ENCODE measurements at places on chromosomes 11 and 22.

DNA sequence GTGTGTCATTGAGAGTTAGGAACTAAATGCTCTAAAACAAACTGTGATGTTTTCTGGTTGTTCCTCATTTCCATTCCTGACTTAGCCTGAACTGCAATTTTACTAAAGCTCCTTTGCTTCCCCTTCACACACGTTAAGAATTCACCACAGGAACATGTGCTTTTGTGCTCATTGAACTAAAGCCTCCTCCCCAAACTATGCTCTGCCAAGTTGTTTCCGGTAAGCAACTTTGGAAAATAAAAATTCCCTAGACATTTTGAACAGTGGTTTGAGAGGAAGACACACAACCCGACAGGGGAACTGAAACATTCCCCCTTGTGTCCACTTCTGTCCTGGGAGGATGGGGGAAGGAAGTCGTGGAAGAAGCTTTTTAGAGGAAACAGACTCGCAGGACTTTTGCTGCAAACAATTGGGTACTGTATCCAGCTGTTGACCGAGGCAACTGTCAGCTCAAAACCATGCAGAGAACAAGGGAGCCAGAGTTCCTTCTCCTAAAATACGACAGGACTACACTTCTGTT lies 66.9 kb downstream of the GAB2 start:
- DNase-seq: no peak

- no peak for DNase-seq
These were observed 141.0 kb downstream of the ARHGAP42 start for GRCh38 chr11:100827934-100828661.

DNA sequence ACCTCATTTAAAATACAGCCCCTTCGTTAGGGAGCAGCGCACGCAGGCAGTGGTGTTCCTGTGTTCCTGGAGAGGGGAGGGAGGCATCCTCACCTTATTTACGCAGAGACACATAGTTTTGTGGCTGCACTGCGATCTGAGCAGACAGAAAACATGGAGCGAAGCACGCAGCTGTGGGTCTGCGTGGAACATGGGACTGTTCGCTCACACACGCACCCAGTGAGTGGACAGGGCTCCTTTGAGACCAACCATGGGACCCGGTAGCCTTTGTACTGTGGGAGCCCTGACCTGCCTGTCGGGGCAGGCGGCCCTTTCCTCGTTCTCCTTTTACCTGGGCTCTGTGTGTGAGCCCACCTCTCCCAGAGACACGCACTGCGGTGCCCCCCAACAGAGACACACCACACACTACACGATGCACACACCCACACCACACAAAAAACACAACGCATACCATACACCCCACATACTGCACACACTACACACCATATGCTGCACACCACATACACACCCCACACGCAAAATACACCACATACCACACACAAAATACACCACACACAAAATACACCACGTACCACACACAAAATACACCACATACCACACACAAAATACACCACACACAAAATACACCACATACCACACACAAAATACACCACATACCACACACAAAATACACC lies 1245.7 kb downstream of the BRD1 start:
- DNase-seq: no peak

DNA sequence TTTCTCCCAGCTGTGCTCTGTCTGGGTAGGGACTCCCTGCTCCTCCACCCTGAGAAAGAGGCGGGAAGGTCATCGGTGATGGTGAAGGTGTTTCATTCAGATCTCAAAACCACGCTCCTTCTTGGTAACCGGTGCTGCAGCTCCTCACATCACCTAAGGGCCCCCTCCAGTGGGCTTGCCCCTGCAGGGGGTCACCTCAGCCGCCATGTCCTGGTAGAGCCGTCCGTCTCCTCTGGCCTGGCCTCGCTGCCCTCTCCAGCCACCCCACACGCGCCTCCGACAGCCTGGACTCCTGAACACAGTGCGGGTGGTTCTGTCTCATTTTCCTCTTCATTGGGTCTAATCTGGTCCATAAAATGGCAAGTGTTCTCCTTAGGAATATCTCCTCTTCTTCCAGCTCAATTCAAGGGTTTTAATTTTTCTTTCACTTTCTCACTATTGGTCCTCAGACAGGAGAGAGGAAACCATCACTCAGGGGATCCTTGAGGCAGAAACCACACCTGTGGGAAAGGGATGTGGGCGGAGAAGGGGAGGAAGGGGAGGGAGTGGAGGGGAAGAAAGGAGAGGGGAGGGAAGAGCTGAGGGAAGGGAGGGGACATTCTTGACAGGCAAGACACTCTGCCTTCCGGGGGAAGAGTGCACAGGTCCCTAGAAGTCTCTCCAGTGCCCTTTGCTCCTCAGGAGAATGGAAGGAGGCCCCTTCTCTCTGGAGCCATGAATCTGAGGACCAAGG lies 1338.4 kb downstream of the TBC1D22A start:
- DNase-seq: no peak

DNA sequence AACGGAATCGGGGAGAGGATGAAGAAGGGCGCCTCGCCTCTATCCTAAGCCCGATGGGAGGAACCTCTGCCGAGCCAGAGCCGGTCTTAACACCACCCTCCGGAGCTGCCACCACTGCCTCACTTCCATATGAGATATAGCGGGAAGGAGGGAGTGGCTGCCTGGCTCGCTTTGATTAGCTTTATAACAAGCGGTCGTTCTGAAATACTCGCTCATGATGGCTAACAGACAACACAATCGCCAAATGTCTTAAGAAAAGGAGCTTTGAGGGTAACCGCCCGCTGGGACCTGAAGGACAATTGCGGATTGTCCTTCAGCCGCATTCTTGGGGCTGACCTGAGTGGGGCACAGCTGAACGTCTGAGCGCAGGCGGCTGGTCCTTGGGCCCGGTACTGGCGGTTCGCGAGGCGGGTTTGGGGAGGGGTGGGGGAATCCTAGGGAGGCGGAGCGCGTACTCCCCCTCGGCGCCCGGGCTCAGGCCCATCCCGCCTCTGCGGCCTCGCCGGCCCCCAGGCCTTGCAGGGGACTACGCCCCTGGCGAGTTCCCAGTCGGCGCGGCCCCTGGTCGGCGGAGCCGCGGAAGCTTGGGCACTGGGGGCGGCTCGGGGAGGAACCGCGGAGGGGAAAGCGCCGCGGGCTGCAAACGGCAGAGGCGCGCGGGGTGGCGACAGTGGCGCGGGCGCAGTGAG lies at the start of gene PLAAT5:
Gene PLAAT5, minus strand, starts transcription at position 617 of the 689 bp plus-strand sequence. Its CDS starts 133 bp downstream, at position 484.
- no peak for DNase-seq

DNA sequence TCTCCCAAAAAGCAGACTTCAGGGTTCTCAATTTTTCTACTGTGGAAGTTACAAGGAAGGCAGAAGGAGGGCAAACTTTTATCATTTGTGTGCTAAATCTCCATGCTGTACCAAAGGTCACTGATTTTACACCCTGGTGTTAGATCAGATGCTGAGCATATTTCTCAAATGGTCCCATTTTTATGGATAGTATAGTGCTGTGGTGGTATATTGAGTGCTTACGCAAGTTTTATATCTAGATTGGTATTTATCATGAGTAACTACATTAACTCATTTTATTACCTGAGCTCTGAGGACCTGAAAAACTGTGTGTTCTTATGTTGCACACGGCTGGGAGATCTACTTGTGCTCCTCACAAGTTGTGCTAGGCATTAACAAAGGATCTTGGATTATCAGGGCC lies 75.1 kb downstream of the PRR5L start:
- DNase-seq: no peak

- DNase-seq: no peak
These were observed 106.8 kb downstream of the RBFOX2 start for GRCh38 chr22:35921777-35922176.

GRCh38 chr11:125532668-125533067 lies 36.6 kb upstream of the FEZ1 start:
- DNase-seq: no peak

DNA sequence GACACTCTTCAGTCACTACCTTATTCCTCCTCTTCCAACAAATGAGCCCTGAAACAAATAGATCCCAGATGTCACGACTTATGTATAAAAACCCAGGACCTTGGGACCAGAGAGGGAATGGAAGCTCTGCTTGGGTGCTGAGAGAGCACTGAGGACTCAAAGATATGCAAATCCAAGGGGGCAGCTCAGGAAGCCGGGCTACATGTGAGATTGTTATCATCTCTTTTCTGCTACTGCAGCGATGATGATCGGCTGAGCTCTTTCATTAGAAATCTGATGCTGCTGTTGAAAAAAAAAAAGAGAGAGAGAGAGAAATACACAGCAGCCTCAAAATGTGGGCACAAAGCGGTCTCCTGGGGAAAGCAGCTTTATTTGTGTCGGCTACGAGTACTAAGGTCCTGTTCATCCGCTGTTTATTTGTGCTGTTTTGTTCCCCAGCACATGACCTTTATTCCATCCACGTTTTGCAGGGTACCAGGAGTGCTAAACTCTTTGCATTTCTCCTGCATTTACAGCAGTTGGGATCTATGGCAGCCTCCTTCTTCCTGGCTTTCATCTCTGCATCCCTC lies 120.2 kb downstream of the TRIM29 start:
- DNase-seq: no peak

- no peak for DNase-seq
These were observed 10.9 kb upstream of the MPEG1 start for GRCh38 chr11:59223611-59224010.

DNA sequence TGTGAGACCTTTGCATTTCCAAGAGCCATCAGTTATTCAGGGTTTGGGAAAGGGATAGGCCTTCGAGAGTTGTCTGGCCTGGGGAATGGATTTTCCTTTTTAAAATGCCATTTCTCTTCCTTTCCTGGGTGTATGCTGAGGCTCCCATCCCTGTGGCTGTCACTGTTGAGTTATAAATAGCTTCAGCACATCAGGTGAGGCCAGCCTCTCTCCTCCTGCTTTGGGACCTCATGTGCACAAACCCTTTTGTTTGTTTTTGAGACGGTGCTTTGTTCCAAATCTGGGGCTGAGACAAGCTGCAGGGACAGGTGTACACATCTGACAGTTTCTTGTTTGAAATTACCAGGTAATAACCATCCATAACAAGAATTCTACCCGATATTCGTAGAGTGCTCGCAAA lies 1.3 kb downstream of the TEF start:
- DNase-seq: no peak

DNA sequence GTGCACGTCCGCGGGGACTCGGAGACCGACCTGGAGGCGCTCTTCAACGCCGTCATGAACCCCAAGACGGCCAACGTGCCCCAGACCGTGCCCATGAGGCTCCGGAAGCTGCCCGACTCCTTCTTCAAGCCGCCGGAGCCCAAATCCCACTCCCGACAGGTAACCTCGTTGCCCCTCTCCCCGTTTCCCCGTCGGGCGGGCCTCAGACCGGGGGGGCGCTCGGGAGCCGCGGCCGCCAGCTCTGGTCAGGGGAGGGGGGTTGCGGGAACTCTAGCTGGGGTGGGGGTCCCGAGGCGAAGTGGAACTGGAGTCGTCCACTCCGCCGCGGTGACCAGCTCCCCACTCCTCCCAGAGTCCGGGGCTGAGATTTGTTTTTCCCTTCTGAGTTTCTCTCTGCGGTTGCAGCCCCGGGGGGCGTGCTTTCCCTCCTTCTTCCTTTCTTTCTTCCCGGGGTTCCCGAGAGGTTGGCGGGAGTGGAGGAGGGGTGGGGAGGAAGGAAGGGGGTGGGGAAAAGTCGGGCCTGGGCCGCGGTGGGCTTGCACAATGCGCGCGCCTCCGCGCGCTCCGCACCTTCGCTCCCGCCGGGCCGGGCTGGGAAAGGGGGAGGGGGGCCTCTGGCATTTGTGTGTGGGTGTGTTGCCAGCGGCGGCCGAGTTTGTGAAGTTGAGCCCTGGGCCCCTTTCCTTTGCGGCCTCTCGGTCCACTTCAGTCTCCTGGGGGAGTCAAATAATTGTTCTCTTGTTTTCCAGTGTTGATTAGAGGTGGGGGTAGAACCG lies 952 bp downstream of the YAP1 start:
- DNase-seq: no peak

GRCh38 chr11:86957976-86958646 lies 2.9 kb upstream of the FZD4 start:
- no peak for DNase-seq

DNA sequence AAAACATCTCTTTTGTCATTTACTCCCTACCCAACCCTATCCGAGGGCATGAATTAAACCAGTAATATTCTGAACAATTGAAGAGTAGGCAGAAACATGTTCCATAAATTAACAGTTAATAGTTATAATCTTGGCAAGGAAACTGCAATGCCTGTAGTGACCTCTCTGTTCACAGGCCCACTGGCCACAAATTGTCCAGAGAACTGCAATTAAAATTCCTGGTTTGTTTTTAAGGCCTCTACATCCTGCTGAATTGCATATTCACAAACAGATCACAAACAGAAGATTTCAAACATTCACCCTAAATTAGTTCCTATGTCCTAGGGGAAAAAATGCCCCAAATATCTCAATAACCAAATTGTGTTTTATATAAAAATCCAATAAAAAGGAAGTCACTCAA lies 143.2 kb upstream of the TRPC6 start:
- no peak for DNase-seq

DNA sequence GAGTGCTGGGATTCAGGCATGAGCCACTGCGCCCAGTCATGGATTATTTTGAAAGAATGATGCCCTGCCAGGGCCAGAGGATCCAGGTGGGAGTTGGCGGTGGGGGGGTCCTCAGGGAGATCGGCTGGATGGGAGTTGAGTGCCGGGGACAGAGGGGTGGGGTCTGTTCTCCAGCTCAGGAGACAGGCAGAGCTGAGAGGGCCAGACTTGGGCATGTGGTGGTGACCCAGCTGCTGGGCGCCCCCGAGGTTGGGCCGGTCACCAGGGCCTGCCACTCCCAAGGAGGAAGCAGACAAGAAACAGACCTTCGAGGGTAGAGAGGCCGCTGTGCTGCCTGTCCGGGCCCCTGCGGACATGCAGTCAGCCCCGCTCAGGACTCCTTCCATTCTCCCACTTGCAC lies 11.8 kb upstream of the PRODH start:
- DNase-seq: no peak

GRCh38 chr22:26586556-26587325 lies 3.2 kb downstream of the TPST2 start:
- DNase-seq: no peak

- DNase-seq: no peak
These were observed 11.7 kb upstream of the GLYATL1 start for GRCh38 chr11:58927393-58928106.

GRCh38 chr11:126485021-126485792 lies 129.7 kb downstream of the ST3GAL4 start:
- DNase-seq: no peak

DNA sequence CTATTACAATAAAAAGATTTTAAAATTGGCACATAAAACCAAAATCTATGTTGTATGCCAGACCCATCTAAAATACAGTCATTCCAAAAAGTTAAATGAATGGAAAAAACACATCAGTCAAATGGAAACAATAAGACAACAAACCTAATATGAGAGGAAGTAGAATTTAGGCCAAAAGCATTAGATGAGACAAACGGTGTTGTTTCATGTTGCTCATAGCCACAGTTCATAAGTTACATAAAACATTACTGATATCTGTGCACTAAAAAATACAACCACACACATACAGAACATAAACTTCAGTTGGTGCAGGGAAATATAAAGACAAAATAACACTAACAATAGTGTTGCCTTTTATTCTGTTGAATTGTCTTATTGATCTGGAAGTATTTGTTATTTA lies 661.9 kb downstream of the CNTN5 start:
- DNase-seq: no peak

- no peak for DNase-seq
These were observed 12.3 kb upstream of the MPZL2 start for GRCh38 chr11:118276422-118276821.

Measured in stimulated activated CD4-positive, alpha-beta T cell treated with anti-CD3 and anti-CD28 coated beads, Interleukin-1b, Interleukin-23, amount 100 ng/mL, for 1 hour (primary cell).